ENCODE measurements at places on chromosomes 12 and 14.
A peak's percentile ranks its signal among the peaks of the same experiment; 100 is the strongest.

DNA sequence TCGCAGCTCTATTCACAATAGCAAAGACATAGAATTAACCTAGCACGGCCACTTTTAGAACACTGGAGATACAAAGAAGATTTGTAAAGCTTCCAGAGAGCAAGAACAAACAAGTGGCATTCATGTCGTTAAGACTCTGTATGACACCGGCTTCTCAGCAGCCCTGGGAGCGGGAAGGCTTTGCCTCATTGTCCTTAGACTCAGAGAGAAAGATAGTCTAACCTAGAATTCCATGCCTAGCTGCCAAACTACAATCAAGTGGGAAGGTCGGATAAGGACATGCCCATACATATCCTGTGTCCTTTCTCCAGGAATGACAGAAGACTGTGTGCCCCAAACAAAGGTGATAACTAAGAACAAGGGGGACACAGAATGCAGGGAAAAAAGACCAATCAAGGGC lies 1038.3 kb downstream of the BCL11B start:
- no peak for DNase-seq

DNA sequence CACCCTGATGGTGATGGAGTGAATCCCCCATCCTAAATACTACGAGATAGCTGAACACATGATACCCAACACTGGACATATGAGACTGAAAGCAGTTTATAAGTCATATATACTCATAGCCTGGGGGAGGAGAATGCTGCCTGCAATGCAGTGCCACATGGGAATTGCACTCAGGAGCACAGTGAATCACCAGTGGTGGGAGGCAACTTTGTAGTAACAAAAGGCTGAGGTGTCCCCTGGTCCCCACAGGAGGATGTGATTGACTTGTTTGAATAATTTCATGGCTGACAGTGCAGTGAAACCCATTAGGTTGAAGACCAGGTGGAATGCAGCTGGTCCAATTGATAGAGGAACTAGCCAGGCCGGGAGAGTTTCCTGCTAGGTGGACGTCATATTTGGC lies 20.2 kb downstream of the CCDC38 start:
- DNase-seq: no peak

GRCh38 chr12:83470749-83471148 lies 784.0 kb downstream of the TMTC2 start:
- peak; percentile 19 for DNase-seq

DNA sequence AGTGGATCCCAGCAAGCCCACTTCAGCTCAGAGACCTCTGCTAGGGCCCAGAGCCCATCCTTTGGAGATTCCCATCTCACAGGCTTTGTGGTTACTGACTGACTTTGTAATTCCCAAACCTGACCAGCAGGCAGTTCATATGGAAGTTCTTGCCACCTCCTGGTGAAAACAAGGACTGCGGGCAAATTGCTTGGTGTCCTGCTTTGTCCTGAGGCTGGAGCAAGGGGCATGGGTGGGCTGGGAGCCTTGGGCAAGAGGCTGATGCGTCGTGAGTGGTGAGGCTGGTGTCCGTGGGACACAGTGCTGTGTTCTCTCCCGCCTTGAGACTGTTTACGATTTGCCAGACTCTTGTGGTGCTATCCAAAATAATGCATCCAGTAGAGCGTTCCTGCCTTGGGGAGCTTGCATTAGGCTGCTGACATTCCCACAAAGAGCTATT lies 91.0 kb downstream of the LRRC74A start:
- peak; percentile 58 for DNase-seq

- DNase-seq: no peak
Observed at GRCh38 chr14:102903248-102903888, 19.1 kb upstream of the AMN start.

- DNase-seq: no peak
Observed at GRCh38 chr12:9636150-9636850, 28.6 kb upstream of the KLRB1 start.

DNA sequence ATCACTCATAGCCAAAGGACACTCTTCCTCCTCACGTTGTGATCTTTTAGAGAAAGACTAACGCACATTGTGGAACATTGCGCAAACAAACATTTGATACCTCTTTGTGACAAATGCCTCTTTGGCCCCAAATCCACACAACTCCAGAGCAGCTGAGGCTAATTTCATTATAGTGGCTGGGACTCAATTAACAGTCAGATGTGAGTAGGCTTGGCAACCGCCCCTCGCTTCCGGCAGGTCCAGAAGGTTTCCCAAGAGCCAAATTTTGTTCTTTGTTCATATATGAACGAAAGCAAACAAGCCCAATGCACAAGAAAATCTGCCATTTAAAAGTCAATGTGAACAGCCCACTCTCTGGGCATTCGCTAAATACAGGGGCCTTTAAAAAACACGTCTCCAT lies 273.9 kb downstream of the GLT1D1 start:
- DNase-seq: no peak

DNA sequence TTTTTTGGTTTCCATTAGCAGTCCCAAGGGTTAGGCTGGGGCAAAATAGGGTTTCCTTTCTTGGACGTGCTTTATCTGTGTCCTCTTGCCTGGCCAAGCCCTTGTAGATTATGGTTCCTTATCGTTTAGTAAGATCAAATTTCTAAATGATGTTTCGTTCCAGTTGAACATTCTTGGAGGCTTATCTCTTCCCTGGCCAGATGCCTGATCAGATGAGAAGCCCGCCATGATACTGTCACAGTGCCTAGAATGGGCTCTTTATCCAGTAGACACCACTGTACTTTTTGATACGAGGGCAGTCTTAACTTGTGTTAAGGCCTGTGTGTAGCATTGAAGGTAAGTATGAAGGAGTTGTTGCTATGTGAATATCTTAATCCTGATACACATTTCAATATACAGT lies 76.1 kb upstream of the TMEM263 start:
- no peak for DNase-seq

DNA sequence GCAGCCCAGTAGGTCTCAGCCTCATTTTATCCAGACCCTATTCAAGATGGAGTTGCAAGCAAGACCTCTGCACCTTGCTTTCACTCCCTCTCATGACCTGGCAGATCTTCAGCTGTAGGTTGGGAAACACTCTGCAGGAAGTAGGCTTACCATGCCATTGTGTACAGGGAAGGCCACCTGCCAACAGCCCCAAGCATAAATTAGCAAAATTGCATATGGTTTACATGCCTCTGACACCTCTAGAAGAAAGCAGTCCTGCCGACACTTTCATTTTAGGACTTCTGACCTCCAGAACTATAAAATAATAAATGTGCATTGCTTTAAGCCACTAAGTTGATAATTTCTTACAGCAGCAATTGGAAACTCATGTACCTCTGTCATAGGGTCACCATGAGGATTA lies 96.9 kb downstream of the SLC15A4 start:
- no peak for DNase-seq

DNA sequence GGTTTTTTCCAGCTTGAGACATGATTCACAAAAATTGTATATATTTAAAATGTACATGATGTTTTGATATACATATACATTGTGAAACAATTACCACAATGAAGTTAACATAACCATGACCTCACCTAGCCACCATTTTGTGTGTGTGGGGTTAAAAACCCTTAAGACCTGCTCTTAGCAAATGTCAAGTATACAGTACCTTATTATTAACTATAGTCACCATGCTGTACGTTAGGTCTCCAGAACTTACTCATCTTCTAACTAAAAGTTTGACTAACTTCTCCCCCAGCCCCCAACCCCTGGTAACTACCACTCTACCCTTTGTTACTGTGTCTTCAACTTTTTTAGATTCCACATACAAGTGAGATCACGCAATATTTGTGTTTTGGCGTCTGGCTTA lies 52.6 kb downstream of the EIF2S3B start:
- no peak for DNase-seq

- DNase-seq: no peak
Observed at GRCh38 chr12:30019366-30020140, 235.8 kb upstream of the TMTC1 start.

All from NCI-H510A (cell line).